ENCODE measurements at places on chromosomes 2 and 18.

DNA sequence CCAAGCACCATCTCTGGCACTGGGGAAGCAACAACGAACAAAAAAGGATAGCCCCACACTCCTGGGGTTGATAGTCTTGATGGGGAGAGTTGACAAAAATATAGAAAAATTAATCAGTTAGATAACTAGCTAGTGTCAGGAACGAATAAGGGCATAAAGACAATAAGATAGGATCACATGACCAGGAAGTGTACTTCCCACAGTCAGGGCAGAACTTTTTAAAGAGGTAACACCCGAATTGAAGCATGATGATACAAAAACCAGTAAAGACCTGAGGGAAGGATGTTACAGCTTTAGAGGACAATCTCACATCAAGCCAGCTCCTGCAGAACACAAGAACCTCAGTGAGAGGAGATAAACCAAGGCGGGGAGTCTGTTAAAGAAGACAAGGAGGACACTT is 295.4 kb upstream of the CRIM1 start:
- no peak for DNase-seq

- no peak for DNase-seq
Measured at GRCh38 chr2:177393203-177393755, 706 bp downstream of the AGPS start.

- no peak for DNase-seq
Measured at GRCh38 chr2:10058251-10059015, 15.1 kb downstream of the KLF11 start.

DNA sequence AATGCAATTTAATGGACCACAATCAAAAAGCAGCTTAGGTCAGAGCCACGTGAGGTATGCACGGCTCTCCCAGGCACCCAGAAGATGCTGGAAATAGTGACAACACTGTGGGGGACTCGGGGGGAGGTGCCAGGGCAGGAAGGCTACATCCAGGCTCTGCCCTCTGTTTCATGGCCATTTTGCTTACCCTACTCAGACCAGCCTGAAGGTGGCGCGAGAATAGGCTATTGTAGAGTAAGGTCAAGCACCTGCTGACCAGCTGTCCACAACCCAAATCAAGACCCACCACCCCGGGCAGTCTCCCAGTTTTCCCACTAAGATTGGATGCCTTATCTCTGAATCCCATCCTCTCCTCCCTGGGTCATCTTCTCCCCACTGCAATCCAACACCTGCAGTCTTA is 115.7 kb downstream of the VIT start:
- DNase-seq, result no peak

DNA sequence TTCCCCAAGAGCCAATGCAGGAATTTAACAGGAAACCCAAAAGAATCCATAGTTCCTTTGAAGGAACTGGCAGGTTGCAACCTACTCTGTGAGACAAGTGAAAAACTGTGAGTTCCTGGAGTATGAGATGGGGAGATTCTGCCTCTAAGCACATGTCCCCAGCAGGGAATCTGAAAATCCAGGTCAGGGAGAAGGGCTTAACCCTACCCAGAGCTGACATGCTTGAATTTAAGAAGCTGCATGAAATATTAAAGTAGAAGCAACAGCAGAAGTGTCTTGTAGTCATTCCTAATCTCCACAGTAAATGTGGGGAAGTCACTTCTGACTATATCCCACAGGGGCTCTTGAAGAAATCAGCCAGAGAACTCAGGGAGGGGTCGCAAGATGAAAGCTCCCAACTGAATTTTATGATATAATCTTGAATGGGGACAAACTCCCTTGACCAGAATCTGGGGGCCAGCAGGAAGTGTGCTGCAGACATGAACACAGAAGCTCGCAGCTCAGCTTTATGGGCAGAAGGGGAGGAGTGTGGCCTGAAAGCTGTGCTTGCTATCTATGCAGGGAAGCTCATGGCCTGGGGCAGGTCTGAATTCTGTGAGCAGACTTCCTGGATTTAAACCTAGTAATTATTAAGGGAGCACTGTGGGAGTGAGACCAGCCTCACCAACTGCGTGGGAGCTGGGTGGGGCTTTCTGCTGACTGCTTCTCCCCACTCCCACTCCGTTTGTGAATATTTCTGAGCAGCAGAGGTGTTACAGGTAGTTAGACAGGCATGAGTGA is 184.1 kb upstream of the KYNU start:
- no peak for DNase-seq

GRCh38 chr2:156891609-156892008 is 365.9 kb upstream of the GALNT5 start:
- DNase-seq, result no peak

GRCh38 chr18:13603304-13604019 is 122.9 kb downstream of the FAM210A start:
- no peak for DNase-seq

GRCh38 chr2:68512966-68513365 is 45.6 kb downstream of the APLF start:
- DNase-seq, result no peak

DNA sequence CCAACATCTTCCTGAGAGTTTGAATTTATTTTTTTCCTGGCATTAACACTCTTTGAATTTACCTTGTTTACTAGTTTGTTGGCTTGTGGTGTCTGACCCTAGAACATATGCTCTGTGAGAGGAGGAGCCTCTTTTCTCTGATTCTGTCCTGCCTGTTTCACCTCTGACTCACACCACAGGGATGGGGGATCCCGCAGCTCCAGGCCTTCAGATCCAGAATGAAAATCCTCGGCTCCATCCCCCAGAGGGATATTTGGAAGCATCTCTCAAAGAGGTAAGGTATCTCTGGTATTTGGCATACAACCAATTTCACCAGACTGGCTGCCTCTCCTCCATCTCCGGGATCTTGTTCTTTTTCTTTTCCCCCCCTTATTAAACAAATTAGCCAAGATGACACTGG is 104.7 kb downstream of the GPR39 start:
- no peak for DNase-seq

DNA sequence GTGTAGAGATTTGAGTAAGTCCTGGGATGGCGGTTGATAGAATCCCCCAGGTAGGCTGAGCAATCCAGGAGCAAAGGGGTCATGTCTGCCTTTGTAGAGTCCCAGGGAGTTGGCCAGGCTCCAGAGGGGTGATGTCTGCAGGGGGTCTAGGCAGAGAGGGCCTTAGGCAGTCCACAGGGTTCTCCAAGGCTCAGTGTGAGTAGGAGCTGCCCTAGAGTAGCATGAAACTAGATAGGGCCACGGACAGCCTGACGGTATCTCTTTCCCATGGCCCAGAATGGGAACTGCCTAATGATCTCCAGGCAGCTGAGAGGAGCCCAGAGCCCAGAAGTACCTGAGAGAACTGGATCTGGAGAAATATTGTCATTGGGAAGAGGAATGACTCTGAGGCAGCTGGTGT is 9.0 kb upstream of the FAM136A start:
- DNase-seq, result no peak

GRCh38 chr2:21270708-21271122 is 146.9 kb downstream of the TDRD15 start:
- no peak for DNase-seq

DNA sequence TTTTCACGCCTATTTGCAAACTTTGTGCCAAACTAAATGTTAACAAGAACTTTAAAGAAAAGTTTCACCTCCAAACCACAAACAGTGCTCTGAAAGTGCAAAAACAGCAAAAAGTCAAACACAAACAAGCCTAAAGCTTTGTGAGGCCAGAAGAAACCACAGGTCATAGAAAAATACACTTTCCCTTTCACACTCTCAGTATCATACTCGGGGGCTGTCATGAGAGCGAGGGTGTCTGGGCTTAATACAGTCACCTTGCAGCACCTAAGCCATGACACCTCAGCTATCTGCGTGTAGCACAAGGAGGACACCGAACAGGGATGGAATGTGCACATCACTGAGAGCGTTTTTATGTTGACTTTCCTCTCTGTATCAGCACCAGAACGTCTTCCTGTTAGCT is 26.6 kb upstream of the SEH1L start:
- peak; percentile 53 for DNase-seq

GRCh38 chr18:5285326-5285725 is 10.2 kb downstream of the ZBTB14 start:
- no peak for DNase-seq

GRCh38 chr2:206996556-206997065 is 57.3 kb downstream of the CPO start:
- DNase-seq, result no peak

DNA sequence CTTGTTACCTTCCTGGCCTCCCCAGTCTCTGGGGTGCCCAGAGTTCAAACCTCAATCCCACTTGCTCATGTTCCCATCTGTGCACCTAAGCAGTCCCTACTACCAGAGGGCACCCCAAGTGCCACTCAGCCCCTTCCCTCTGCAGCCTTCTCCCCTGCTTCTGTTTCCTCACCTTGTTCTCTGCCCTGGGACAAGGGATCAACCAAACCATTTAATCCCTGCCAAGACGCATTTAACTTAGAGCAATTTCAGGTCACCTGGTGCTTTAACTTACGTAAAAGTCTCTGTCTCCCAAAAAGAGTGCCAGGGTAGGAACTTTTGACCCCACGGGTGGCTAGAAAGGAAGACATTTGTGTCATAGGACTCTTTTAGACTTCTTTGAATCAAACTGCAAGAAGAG is 67.2 kb downstream of the SRD5A2 start:
- DNase-seq, result no peak

GRCh38 chr2:163554864-163555263 is 180.9 kb downstream of the FIGN start:
- no peak for DNase-seq

DNA sequence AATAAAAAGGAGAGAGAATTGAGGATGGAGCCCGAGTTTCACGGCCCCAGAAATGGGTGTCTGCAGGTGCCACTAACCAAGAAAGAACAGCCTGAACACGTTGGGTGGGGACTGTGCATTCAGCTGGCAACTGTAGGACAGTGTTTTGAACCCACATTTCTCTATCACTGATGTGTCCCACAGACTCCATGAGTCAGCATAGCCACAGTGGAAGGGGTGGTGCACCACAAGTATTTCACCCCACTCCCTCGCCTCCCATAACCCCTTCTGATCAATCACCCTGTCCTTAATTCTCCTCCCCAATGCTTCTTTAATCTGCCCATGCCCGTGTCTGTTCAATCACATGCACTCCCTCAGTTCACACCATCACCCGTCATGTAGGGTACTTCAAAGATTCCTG is 291.5 kb downstream of the ZNF516 start:
- DNase-seq, result no peak

- DNase-seq, result no peak
Measured at GRCh38 chr2:219726916-219727315, 99.5 kb downstream of the SLC4A3 start.

GRCh38 chr2:234275515-234275914 is 221.4 kb downstream of the ARL4C start:
- no peak for DNase-seq

DNA sequence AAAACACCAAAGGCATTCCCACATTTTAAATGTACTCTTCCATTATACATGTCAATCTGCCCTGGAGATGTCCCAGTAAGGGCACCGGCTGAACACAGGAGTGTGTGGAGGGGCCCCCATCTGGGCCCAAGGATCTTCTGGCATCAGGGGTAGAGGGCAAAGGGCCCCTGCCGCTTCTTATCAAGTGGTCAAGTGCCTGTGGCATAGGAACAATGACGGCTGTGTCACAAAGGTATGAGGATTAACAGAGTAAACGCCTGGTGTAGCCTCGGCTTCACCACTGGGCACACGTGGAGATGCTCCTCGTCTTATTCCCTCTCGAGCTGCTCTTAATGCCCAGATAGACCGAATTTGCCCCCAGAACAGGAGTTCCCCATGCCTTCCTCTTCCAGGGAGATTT is 169.7 kb upstream of the GLI2 start:
- DNase-seq, result no peak

DNA sequence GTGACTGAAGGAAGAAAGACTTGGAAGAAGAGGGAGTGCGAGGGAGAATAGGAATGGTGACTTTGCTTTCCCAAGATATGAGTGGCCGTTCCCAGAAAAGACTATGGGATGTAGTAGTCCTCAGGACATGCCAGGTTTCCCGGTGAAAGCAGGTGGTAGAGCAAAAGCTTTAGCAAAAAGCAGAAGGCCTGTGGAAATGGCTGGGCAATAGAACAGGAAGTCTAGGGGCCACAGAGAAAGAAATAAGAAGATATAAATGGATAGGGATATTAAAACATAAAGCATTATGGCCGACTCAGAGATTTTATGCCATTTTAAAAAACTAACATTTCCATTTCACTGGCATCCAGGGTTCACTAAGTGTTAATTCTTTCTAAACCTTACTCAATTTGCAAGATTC is 1.2 kb upstream of the SERPINB13 start:
- no peak for DNase-seq
